ENCODE measurements at places on chromosomes 6 and 20.

DNA sequence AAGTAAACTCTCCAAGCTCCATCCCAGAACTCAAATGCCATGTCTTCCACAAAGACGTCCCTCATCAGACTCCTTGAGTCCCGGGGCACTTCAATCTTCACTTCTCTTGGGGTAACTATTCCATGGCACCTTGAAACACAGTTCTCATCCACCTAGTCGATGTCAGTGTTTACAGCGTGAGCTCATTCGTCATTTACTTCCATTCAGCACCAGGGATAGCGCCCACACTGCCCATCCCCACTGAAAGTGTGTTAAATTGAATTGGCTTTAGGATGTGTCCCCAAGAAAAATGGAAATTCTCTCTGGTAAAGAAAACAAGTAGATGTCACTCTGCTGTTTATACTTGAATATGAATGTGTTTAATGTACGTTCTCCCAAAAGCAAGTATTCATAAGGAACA lies 31.3 kb downstream of the KCNK15 start:
- no peak for DNase-seq

DNA sequence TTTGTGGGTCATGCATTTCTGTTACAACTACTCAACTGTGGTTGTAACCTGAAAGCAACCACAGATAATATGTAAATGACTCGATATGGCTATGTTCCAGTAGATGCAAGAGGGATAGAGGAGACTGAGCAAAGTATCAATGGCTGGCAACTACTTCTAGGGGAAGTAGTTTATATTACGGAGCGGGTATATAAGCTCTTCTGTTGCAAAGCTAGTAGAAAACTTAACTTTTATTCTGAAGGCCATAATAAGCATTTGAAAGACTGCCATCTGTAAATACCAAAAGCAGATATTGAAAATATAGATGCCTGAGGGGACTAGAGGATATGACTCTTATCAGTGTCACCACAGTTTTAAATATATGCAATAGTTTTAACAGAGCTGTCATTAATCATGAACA lies 655.3 kb downstream of the PHF3 start:
- DNase-seq = no peak

DNA sequence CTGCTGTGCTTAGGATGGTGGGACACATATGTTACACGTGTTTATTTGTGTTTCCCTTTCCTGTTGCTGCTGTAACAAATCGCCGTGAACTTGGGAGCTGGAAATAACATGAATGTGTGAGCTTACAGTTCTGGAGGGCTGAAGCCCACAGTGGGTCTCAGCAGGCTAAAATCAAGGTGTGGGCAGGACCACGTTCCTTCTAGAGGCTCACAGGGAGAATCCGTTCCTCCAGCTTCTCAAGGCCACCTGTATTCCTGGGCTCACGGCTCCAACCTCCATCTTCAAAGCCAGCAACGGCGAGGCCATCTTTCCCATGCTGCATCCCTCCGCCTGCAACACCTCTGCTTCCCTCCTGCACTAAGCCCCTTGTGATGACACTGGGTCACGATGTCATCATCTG lies 27.4 kb upstream of the PTGIS start:
- DNase-seq = no peak

DNA sequence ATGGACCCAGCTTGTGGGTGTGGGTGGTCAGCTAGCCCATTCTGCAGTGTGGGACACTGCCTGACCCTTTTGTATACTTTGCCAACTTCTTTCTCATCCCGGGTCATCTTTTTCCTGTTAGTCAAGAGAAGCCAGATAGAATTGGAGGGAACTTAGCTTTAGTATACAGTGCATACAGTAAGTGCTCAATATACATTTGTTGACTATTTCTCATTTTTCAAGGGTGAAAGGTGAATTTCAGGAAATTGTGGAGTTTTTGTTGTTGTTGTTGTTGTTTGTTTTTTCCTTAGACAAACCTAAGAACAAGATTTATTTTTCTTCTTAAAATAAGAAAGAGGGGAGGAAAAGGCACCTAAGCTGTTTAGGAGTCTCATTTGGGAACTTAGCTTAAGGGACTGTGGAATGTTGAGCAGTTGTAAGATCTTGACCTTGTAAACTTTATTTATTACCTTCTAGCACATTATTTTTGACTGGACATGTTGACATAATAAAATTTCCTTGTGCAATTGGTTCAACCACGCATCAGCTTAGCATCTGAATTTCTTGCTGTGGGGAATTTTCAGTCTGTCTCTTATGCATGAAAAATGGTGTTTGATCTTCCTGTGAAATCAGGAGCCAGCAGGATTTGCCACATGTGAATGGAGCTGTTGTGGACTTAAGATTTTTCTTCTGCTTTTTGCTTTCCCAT lies 113.6 kb downstream of the ARID1B start:
- DNase-seq = no peak

DNA sequence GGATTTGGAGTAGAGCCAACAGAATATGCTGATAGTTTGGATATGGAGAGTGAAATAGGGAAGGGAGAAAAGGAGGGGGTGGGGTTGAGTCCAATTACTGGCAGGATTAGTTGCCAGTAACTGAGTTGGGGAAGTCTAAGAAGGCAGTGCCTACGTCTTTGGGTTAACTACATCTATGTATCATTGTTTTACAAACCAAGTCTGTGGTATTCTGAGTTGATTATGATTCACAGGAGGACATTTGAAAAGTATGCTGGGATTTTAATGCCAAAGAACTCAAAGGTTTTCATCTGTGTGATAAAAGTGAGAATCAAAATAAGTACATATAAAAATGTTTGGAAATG lies 14.7 kb downstream of the DSE start:
- peak; percentile 74 for DNase-seq

DNA sequence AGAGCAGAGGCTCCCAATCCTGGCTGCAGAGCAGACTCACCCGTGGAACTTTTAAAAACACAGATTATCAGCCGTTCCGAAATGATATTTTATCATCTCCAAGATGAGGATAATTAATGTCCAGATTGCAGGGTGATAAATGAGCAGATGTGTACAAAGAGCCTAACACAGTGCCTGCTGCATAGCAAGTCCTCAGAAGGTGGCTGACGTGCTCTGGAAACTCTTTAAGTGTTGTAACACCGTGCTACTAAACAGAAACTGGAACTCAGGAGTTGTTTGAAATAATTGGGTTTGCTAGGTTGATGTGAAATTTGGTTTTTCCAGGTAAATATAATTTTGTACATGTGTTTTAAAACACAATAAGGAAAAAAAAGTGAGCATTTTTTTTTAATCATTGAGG lies 118.0 kb downstream of the ARMC2 start:
- DNase-seq = peak; percentile 47

- DNase-seq = no peak
These were observed 52.0 kb upstream of the THEMIS start for GRCh38 chr6:127952831-127953230.

- peak; percentile 18 for DNase-seq
These were observed 51.2 kb upstream of the UBR2 start for GRCh38 chr6:42512579-42512978.

DNA sequence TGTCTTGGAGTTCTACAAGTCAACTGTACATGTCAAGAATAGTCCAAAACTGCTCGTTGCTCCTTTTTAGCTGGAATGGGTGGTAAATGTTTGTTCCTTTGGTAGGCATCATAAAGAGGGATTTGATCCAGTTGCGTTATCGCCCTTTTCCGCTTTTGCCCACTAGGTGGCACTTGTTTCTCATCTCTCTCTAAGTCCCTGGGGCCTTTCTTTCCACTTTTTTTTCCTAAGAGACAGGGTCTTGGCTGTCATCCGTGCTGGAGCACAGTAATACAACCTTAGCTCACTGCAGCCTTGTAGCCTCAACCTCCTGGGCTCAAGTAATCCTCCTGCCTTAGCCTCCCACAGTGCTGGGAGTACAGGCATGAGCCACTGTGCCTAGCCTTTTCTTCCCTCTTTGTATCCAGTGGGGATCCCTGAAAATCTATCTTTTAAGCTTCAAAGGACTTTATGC lies 20.7 kb downstream of the GTPBP2 start:
- DNase-seq = peak; percentile 58

GRCh38 chr20:15700147-15700765 lies 873.0 kb downstream of the KIF16B start:
- no peak for DNase-seq

- no peak for DNase-seq
These were observed 70.4 kb downstream of the PLAGL1 start for GRCh38 chr6:143937668-143937970.

- no peak for DNase-seq
These were observed 699 bp upstream of the HSPA1B start for GRCh38 chr6:31826793-31827285.

DNA sequence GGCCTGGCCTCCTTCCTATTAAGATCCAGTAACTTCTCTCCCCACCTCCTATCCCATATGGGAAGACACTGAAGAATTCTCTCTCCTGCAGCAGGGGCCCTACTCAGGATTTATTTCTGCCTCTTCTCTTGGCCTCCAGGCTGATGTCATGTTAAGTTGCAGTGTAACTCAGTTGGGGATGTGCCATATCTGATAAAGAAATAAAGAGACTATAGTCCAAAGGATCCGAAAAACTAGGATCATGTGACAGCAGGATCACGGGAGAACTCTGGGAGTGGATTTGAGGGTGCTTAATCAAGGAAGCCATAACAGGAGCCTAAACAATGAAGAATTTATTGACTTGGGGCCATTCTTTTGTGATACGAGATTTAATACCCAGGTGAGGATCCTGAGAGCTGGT lies 38.5 kb upstream of the TGM6 start:
- DNase-seq = no peak

- no peak for DNase-seq
These were observed 313.7 kb downstream of the FOXC1 start for GRCh38 chr6:1923449-1923848.

DNA sequence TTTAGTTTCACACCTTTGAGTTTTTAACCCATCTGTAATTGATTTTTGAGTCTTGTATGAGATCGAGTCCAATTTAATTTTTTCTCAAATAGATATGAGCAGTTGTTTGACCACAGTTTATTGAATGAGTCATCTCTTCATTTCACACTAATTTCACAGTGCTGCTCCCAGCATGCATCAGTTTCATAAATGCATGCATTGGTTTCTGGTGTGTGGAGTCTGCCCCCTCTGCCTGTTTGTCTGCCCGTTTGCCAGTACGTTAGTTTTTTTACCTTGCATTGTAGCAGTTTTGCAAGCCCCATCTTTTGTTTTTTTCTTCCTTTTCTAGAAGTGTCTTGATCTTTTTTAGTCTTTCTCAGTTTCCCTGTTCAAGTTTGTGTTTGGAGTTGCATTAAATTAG lies 11.9 kb downstream of the SLX4IP start:
- peak; percentile 33 for DNase-seq

DNA sequence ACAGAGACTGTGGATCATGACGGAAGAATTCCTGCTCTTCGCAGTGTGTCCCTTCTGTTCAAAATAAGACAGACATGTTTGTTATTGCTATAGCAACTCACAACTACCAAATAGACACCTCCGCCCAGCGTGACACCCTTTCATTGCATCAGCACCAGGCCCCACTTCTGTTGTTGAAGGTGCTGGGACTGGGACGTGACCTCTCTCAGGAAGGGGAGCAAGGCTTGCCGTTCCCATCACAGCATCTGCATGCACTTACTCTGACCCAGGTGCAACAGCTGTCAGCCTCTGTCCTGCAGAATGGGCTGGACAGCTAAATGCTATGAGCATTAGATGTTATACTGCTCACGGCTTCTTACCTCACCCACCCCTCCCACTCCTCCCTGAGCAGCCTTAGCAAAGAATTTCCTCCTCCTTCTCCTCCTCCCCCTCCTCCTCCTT lies 94.1 kb downstream of the DACT2 start:
- DNase-seq = no peak

DNA sequence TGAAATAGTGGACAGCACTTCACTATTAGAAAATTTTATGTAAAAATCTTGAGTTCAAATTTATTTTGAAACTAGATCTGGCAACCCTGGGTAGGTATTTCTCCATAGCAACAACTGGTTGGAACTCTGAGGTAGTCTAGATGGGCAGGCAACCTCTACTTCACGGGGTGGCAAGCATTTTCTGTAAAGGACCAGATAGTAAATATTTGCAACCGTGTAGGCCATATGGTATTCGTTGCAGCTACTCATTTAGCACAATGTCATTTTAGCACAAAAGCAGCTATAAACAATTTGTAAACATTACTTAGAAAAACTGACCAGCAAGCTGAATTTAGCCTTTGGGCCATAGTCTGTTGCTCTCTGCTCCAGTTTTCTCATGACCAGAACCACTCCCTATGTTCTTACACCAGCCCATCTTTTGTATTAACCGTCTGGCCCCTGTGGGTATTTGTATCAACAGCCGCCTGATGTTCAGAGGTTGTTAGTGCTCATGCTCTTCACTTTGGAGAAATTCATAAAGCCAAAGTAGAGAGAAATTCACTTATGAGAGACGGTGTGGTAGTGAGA lies 29.2 kb downstream of the LGSN start:
- no peak for DNase-seq

DNA sequence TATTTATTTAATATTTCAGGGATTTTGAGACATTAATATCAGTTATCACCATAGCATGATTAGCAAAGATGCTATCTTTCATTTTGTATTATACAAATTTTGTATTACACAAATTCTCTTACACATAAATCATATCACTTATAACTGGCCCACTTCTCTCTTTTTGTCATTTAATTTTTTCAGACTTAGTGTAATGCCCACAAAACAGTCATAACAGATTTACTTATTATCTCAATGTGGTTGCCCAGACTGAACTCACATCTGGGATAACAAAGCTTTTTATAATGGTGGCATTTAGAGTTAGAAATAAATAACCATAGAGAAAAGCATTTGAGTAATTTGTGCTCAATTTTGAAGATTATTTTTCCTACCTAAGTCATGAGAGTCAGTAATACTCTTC lies 148.3 kb downstream of the TFAP2B start:
- DNase-seq = no peak

GRCh38 chr6:43773050-43773979 lies 3.3 kb downstream of the VEGFA start:
- DNase-seq = peak; percentile 44

DNA sequence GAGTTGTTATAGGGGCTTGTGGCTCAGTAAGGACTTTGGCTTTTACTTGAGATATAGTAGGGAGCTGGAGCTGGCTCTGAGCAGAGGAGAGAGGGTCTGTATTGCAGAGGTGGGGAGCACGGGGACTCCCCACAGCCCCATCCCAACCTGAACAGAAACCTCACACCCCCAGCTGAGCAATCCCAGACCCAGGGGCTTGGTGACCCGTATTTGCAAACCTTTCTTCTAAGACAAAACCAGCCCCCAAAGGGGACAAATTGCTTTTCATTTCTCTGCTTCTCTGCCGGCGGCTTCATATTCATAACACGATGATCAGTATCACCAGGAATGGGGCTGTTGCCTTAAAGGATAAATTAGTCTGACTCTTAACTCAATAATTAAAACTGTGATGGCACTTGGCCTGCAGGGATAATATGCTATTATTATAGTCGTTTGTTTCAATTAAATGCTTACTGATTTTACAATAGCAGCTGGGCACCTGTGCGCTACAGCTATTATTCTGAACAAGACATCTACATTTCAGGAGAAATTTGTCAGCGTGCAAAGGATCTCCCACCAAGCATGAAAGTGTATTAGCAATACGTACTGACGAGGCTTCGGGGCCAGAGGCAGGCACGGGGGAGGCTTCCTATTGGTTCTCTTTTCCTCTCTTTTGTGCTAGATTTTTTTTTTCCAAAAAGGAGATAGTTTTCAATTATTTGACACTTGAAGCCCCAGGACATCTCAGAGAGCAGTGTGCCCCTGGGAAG lies 118.1 kb downstream of the TOX2 start:
- DNase-seq = no peak
